AG04450 (cell line): ENCODE measurements at places on chromosomes 1 and 21. TPM values are rescaled to one million over a fixed set of nuclear protein-coding genes. Genes with fewer than 3 reads are reported as not detected.

TP73 gene
- polyA plus RNA-seq = not detected in 2 replicates

- no peak for DNase-seq
These were observed 18.8 kb upstream of the CITED4 start for GRCh38 chr1:40880813-40881549.

- no peak for DNase-seq
These were observed 46.1 kb upstream of the TRAPPC10 start for GRCh38 chr21:43965911-43966585.

- DNase-seq = no peak
These were observed 2.2 kb downstream of the CSF1 start for GRCh38 chr1:109912873-109913272.

DNA sequence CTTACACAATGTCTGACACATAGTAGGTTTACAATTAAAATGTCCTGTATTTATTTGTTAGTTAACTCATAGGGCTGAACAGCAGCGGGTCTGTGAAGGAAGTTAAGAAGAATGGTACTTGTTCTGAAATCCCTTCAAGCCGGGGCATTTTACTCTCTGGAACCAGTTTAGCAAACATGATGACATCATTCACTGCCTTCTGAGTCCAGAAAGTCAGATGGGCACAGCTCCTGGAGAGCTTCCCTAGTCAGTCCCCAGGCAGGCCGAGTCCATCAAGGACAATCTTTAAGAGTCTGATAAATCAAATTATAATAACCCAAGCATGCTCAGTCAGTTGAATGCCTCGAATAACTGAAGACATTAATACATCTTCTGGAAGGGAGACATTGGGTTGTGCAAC lies 125.4 kb upstream of the DAB1 start:
- DNase-seq = no peak

DNA sequence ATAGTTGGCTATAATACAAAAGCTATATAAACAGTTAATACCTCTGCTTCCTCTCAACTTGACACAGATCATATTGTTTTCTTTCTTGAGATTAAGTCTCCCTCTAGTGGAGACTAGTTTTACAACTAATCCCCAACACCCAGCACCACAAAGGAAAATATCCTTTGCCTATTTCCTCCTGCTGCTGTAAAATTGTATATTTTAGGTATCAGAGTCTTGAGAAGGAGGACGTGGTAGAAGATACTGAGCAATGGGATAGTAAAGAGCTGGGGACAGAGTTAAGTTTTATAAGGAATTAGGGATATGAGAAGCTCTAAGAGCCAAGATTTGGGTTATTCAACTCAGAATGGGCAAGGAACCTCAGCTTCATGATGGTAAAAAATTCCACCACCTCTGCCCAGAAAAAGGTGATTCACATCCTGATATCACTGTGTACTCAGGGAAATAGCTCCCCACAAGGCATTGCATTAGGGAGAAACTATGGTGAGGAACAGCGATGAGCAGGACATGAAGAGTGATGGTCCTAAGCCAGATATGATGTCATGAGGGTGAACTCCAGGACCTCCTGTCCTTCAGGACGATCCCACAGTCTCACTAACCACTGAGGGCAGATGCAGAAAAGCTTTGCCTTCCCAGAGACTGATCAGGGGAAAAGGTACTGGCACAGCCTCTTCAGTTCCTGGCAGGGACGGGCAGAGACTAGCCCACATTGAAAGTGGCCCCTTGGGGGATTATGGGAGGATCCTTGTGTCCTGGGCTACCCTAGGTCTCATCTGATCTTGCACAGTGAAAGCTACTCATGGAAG lies 14.7 kb upstream of the CFAP126 start:
- no peak for DNase-seq

IGSF21 gene
- polyA plus RNA-seq = not detected in 2 replicates

GRCh38 chr1:197249324-197249723 lies 18.7 kb upstream of the CRB1 start:
- DNase-seq = no peak

DNA sequence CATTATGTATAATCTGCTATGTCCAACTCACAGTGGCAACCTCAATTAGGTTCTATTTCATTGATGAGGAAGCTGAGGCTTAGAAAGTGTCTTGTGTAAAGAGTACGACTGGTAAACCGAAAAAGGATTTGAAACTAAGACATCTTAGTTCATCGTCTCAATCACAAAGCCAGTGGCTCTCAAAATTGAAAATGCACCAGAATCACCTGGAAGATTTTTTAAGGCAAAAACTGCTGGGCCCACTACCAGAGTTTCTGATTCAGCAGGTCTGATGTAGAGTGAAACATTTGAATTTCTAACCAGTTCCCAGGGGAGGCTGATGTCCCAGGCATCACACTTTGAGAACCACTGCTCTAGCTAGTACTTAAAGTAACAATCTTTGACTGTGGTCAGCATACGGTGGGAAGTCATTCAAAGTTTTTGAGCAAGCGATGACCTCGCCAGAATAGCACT lies 5.2 kb upstream of the LRRC53 start:
- no peak for DNase-seq

GRCh38 chr1:185342672-185343259 lies 25.7 kb upstream of the IVNS1ABP start:
- no peak for DNase-seq

DNA sequence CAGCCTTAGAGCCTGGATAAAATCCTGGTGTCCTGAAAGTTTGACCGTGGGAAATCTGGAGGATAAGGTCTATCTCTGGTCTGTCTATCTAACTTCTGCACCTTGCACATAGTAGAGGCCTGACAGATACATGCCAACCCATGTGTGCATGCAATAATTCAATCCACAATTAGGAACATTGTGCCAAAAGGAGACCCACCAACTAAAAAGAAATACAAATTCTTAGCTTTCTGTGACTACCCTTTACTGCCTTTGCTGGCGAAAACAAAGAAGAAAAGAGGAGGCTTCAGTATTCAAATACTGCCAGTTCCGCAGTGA lies 381 bp upstream of the KLHL20 start:
- no peak for DNase-seq

- DNase-seq = peak; percentile 79
These were observed 36.1 kb downstream of the DPH5 start for GRCh38 chr1:100989306-100990077.

FAM177B gene
- polyA plus RNA-seq = not detected in 2 replicates

- DNase-seq = no peak
These were observed 60.5 kb downstream of the SPATA46 start for GRCh38 chr1:162316187-162316586.

- no peak for DNase-seq
These were observed 41.1 kb downstream of the COLGALT2 start for GRCh38 chr1:183996396-183996795.
